ENCODE measurements at places on chromosomes 3 and 15.

- no peak for DNase-seq
Measured at GRCh38 chr3:190425833-190426232, 23.9 kb downstream of the TMEM207 start.

DNA sequence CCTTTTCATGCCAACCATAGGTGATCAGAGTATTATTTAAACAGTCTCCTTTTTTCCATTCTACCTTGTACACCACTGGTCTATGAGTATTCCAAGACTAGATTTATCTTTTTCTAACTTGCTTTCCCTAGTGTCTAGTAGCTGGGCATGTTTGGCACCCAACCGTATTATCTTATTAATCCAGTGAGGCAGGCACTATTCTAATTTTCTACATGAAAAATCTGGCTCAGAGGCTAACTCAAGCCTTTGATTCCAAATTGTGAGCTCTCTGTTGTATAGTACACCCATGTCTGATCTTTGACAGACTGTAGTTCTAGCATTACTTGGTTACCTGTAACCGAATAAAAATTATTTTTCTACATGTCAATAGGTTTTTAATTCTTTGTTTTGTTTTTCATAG is 76.7 kb upstream of the PLXND1 start:
- no peak for DNase-seq

- no peak for DNase-seq
Measured at GRCh38 chr3:732326-732928, 360.4 kb upstream of the CNTN6 start.

DNA sequence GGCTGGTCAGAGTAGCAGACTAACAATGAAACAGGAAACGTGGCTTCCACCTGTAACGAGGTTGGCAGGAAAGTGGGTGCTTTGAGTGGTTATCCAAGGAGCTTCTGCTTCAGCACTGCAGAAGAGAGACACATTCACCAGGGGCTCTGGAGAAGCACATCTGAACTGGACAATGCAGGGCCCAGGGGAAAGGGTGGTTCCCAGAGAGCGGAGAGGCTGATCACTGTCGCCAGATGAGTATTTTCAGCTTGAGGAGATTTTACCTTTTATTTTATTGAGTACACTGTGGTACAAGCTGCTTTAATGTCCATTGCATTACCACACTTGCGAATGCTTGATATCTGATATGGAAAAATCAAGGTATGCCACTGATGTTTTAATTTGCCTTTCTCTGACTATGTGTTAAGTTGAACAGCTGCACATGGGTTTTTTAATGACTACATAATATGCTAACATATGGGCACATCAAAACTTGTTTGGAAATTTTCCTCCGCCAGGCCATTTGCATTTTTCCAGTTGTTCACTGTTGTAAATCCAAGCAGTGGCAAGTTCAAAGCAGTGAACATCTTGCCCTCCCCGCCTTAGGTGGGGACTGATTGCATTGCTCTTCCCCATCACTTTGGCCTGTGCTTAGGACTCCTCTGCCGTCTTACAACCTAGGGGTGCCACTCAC is 52.1 kb downstream of the LRTM1 start:
- DNase-seq, result no peak

- DNase-seq, result peak; percentile 81
Measured at GRCh38 chr15:74620636-74621545, 5.3 kb downstream of the CLK3 start.

DNA sequence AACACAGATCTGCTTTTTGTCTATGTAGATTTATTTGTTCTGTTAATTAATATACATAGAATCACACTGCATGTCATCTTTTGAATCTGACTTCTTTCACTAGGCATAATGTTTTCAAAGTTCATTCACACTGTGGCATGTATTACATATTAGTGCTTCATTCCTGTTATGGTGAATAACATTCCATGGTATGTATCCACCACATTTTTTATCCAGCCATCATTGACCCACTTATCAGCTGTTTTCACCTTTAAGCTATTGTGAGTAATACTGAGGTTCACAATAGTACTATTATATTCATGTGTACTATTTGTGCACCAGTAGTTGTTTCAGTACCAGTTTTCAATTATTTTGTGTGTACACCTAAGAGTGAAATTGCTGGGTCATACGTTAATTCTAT is 230.6 kb upstream of the CNTN3 start:
- no peak for DNase-seq

DNA sequence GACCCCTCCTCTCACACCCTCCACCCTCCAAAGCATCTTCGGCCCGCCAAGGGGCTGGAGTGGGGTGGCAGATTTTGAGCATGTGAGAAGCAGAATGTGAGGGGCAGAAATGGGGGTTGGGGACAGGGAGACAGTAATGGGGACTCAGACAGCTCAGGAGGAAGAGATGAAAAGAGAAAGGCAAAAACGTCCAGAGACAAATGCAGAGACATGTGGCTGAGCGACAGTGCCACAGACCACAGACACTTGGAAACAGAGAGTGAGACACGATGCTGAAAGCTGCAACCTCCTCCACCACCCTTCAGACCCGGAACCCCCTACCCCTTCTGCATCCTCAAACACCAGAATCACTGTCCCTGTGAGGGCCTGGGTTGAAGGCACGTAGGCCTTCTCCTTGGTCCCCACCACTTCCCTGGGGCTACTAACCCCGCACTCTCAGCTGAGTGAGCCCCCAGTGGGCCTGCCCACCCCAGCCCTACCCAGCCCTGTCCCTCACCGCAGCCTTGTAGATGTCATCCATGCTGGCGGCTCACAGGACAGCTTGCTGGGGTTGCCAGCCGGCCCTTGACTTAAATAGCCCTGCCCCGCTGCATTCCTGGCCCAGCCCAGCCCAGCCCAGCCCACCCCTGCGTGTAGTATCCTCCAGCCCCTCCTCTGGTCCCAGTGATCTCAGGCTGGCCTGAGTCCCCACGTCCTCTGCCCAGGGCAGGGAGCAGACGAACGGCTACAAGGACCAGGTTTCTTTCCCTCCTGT is at the start of gene TNNC1:
TSS of gene TNNC1 (minus strand) at position 546 of the 754 bp plus-strand sequence. CDS start at position 520, 26 bp downstream.
- no peak for DNase-seq

- DNase-seq, result no peak
Measured at GRCh38 chr3:43061101-43061895, 44.6 kb downstream of the POMGNT2 start.

GRCh38 chr3:143314251-143315093 is 194.9 kb downstream of the CHST2 start:
- DNase-seq, result no peak

DNA sequence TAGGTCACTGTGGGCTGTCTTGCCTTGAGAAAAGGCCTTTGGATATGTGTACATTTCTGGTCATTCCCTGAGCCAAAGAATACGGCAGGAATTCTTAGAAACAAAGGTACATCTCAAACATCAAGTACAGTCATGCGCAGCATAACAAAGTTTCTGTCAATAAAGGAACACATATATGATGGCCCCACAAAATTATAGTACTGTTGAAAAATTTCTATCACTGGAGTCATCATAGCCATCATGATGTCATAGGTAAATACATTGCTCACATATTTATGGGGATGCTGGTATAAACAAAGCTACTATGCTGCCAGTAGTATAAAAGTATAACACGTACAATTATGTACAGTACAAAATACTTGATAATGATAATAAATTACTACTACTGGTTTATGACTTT is 38.9 kb upstream of the NECTIN3 start:
- DNase-seq, result no peak

GRCh38 chr3:136149667-136150066 is 46.5 kb downstream of the MSL2 start:
- DNase-seq, result no peak

DNA sequence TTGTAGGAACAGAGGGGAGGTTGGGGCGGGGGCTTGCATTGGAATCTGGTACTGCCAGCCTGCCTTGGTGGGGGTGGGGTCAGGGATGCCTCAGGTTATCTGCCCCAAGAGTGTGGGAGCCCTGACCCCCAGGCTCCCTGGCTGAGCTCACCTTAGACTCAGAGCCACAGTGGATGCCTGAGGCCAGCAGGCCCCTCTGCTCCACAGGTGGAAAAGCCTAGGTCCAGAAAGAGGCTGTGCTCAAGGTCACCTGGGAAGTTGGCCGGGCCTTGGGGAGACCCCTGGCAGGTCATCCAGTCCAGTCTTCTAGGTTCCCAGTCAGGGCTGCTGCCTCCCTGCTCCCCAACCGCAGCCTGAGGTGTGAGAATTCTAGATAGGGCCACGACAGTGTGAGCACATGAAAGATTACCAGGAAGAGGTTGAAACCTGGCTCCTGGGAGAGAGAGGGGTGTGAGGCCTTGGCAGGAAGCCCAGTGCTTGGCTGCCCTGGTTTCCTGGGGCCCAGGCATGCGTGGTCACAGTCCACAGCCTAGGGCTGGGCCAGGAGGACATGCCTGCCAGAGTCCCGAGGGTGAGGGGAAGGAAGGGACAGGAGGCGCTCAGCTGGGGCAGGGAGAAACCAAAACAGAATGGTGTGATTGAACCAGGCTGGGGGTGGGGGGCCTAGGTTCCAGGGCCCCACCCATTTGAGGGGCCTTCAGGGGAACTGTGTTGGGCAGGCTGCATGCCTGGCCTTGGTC is 4.9 kb downstream of the HDAC11 start:
- no peak for DNase-seq

DNA sequence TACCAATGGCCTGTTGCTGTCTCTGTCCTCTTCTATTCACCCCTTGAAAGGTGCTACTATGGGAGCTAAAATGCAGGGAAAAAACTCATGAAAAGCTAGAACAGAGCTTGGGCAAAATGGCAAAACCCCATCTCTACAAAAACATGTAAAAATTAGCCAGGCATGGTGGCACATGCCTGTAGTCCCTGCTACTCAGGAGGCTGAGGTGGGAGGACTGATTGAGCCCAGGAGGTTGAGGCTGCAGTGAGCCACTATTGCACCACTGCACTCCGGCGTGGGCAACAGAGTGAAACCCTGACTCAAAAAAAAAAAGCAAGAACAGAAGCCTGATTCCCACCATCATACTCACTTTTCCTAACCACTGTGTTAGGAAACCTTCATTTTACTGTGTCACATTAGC is 1.9 kb downstream of the MAP4 start:
- no peak for DNase-seq

GRCh38 chr3:16842272-16843270 is 42.2 kb upstream of the PLCL2 start:
- no peak for DNase-seq

GRCh38 chr3:17946619-17947018 is 204.2 kb upstream of the TBC1D5 start:
- no peak for DNase-seq

DNA sequence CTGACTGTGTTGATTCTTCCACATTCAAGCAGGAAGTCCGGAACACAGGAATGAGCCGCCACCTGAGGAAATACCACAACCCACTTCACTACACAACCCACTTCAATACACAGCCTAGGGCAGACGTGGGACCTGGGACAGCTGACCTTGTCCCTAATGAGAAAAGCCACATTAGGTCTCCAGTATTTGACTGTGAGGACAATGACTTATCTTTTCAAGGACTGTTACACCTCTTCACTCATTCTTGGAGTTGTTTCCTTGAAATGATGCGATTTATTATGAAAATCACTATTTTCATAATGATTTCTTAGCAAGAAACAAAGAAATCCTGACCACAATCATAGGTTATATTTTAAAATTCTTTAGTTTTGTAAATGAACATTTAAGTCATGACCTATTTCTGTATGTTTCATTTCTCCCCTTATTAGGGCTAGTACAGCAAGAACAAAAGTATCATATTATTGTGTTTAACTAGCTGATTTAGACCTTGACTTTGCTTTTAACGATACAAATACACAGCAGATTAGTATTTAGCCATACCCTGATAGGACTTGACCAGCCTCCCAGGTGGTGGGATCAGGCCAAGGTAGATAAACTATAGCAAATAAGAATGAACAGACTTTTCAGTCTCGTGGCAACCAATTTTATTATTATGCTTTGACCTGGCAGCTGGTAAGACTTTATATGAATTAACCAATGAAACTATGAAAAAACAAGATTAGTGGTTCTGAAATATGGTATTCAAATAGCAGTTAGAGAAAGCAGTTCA is 6.0 kb downstream of the RAB27A start:
- no peak for DNase-seq

DNA sequence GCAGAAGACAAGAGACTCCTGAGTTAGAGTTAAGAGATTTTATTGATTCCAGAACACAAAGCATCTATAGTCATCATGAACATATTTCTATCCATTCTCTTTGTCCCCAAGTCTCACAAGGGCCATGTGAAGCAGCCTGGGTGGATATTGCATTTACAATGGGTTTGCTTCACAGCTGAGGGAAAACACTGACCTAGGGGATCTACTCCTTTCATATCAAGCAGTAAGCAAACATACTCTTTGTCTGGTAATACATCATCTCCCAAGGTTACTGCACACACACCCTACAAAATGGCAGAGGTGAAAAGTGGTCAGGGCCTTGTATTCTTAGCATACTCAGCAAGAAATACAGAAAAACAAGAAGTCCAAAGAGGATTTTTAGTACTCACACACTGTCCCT is 267.7 kb upstream of the BCHE start:
- DNase-seq, result no peak

DNA sequence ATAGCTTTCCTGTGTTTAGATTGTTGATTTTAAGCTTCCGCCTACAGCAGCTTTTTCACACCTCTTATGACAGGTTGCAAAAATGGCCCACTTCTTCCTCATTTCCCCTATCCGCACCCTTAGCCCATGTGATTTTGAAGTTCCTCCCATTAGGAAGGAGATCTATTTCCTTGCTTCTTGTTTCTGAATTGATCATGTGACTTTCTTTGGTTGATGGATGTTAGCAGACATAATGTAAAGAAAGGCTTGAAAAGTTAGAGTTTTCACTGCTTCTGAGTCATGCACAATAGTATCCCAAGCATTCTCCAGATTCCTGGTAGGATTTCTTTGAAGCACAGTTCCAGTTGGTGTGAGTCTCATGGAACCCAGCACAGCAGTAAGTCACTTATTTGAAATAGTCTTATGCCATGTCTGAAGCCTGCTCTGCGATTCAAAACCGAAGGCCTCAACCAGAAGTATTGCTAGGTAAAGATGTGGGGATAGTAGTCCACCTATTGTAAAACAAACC is 76.6 kb downstream of the EDEM1 start:
- DNase-seq, result no peak

DNA sequence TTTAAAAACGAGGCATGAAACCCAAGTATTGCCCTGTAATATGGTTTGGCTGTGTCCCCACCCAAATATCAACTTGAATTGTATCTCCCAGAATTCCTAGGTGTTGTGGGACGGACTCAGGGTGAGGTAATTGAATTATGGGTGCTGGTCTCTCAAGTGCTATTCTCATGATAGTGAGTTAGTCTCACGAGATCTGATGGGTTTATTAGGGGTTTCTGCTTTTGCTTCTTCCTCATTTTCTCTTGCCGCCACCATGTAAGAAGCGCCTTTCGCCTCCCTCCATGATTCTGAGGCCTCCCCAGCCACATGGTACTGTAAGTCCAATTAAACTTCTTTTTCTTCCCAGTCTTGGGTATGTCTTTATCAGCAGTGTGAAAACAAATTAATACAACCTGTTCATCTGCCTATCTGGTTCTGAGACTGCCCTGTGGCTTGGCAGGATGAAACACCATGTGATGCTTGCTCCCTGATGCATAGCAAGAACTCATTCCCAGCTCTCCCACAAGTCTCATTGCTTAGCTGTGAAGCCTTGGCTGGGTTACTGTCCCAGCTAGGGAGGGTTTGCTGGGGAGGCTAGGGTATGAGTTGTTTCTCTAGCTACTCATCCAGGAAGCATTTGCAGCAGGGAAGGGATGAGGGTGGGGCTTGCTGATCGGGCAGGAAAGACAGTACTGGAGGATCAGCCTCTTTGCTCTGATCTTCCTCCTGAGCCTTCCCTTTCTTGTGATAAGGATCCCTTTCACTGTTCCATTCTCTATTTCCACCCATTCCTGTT is 3.7 kb upstream of the SQOR start:
- no peak for DNase-seq

Measured in GM19239 (cell line).